ENCODE measurements at places on chromosomes 16 and 17.

DNA sequence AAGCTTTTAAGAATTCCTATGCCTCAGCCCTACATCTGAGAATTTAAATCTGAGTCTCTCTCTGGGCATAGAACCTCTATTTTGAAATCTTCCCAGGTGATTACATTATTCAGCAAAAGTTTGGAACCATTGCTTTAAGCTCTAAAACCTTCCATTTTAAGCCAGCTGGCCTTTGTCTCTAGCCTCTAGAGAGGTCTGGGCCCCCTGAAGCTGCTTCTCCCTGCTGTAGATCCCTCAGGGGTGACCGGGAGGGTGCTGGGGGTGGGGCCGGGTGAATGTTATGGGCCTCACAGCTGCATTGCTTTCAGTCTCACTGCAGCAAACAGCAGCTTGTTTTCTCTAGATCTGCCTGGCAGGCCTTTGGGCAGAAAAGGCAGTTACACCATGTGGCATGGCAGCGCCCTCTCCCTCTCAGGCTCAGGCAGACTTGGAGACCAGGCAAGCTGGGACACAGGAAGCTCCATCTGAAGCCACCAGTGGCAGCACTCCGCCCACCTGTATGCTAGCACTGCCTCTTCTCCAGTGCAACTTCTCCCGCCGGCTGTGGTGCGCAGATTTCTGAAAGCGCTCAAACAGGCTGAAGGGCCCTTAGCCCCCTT, 66.3 kb downstream of the MPRIP start:
- peak; percentile 79 for DNase-seq

GRCh38 chr16:68564382-68564985, 25.4 kb downstream of the ZFP90 start:
- no peak for DNase-seq

- no peak for DNase-seq
Measured at GRCh38 chr16:65015599-65015998, 106.3 kb downstream of the CDH11 start.

GRCh38 chr17:68591583-68591982, 9.6 kb downstream of the FAM20A start:
- DNase-seq: no peak

- no peak for DNase-seq
Measured at GRCh38 chr17:44069974-44070454, 521 bp upstream of the G6PC3 start.

- DNase-seq: no peak
Measured at GRCh38 chr17:74445158-74445557, 13.3 kb downstream of the GPRC5C start.

DNA sequence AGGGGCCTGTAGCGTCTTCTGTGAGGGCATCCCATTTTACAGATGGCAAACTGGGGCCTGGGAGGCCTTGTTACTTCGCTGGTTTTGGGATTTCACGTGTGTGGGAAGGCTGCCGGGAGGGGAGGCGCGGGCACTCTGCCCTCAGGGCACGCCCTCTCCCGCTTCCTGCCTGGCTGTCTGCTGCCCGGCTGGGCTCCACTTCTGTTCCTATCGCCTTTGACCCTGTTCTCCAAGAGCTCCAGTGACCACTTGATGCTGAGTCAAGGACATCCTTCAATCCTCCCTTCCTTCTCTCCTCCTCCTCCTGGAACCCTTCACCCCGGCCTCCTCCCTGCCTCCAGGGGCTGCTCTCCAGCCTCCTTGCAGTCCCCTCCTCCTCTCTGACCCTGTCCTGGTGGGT, 16.0 kb downstream of the SPNS3 start:
- no peak for DNase-seq

GRCh38 chr16:85981826-85982562, 83.0 kb downstream of the IRF8 start:
- no peak for DNase-seq

GRCh38 chr17:14417336-14417735, 116.5 kb downstream of the HS3ST3B1 start:
- no peak for DNase-seq

DNA sequence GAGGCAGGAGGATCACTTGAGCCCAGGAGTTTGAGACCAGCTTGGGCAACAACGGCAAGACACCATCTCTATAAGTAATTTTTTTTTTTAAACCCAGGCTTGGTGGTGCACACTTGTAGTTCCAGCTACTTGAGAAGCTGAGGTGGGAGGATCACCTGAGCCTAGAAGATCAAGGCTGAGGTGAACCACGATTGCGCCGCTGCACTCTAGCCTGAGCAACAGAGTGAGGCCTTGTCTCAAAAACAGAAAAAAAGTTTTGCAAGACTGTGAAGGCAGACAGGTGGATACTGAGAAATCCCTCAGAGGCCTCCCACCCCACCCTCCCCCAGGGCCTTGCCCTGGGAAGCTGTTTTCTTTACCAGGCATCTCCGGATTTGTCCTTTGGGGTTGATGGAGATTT, 125.4 kb downstream of the MGAT5B start:
- DNase-seq: no peak

DNA sequence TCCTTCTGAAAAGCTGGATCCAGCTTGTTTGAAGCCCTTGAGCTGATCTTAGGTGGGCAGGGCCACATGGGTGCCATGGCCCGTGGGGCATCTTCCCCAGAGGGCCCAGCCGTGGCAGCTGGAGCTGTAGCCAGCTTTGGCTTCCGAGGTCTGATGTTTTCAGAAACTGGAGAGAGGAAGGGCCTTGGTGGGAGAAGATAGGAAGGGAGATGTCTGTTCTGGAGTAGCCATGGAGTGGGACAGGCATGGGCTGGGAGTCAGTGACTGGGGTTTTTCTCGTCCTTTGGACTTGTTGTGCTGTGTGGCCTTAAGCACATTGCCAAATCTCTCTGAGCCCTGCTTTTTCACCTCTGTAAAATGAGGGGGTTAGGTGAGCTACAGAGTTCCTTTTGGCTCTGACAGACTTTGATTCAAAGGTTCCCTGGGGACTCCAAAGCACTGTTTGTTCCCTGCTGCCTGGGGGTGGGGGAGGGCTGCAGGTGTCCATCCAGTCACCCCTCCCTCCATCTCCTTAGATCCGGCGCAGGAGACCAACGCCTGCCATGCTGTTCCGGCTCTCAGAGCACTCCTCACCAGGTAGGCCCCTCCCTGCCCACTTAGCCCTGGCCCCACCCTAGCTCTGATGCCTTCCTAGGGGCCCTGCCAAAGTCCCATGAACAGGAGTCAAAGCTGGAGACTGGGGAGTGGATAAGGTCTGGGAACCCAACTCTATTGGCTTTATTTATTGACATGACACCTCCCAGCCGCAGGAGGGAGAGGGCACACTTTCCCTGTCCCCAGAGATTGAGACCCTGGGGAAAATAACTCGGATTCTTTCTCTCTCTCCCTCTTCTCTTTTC, 2.1 kb downstream of the PPP1R1B start:
- DNase-seq: no peak

DNA sequence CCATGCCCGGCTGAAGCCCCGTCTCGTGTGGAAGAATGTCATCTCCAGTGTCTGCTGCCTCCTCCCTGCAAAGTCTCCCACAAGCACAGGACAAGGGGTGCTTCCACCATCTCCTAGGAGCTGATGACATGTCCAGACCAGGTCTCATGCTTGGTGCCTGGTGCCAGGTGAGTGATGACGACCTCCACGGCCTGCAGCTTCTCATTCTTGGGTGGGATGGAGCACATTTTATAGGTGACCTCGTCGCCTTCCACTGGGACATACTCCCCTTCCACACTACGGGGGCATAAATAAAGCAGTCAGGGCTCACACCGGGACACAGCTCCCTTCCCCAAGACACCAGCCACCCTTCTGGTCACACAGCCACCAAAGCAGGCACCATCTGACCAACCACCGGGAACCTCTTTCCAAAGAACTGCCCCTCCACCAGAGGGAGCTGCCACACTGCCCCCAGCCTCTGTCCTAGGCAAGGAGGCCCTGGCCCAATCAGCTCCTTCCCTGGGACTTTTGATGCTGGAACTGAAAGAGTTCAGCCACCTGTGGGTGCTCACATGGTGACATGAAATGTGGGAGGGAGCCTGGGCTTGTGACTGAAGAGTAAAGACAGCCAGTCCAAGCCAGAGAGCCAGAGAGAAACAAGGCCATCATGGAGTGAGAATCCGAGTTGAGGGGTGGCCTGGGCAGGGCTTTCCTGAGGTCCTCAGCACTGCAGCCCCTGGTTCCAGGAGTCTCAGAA, 13.6 kb downstream of the CARHSP1 start:
- DNase-seq: no peak

DNA sequence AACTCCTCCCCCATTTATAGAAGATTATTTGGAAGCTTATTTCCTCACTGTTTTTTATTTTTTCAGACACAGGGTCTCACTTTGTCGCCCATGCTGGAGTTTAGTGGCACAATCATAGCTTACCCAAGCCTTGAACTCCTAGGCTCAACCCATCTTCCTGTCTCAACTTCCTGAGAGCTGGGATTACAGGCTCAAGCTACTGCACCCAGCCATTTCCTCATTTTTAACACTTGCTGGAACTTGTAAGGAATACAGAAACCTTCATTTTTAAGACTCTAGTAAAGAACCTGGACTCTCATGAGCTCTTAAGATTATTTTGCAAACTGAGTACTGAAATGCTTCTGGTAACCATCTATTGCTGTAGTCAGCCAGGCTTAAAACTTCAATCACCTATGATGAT, 29.9 kb downstream of the KANSL1 start:
- no peak for DNase-seq
